ENCODE measurements at places on chromosomes 16 and 17. TPM values are rescaled to one million over a fixed set of nuclear protein-coding genes. Genes with fewer than 3 reads are reported as not detected.

- no peak for DNase-seq
Observed at GRCh38 chr16:67257486-67258160, 8.8 kb downstream of the SLC9A5 start.

The PTX4 gene
- 0.18 TPM for total RNA-seq

- DNase-seq, result no peak
Observed at GRCh38 chr17:28574526-28574925, 2.2 kb downstream of the ALDOC start.

- DNase-seq, result no peak
Observed at GRCh38 chr17:9346296-9346926, 229.2 kb downstream of the STX8 start.

- peak; percentile 22 for DNase-seq
Observed at GRCh38 chr17:66904760-66905624, 59.5 kb upstream of the CACNG4 start.

DNA sequence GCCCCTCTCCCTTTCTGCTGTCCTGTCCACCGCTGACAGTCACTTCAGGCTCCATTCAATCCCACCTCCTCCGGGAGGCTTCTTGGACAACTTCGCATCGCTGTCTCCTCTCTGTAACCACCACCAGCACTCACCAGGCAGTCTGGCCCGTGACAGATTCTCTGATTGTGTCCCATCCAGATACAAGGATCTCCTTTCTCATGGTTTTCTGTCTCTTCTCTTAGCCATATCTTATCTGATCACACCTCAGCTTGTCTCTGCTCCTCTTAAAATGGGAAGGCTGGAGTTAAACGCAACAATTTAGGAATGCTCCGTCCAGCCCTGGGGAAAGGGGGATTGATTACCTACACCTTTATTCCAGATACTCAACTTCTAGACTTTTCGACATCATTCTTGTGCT, 56.9 kb upstream of the ARHGAP44 start:
- no peak for DNase-seq

DNA sequence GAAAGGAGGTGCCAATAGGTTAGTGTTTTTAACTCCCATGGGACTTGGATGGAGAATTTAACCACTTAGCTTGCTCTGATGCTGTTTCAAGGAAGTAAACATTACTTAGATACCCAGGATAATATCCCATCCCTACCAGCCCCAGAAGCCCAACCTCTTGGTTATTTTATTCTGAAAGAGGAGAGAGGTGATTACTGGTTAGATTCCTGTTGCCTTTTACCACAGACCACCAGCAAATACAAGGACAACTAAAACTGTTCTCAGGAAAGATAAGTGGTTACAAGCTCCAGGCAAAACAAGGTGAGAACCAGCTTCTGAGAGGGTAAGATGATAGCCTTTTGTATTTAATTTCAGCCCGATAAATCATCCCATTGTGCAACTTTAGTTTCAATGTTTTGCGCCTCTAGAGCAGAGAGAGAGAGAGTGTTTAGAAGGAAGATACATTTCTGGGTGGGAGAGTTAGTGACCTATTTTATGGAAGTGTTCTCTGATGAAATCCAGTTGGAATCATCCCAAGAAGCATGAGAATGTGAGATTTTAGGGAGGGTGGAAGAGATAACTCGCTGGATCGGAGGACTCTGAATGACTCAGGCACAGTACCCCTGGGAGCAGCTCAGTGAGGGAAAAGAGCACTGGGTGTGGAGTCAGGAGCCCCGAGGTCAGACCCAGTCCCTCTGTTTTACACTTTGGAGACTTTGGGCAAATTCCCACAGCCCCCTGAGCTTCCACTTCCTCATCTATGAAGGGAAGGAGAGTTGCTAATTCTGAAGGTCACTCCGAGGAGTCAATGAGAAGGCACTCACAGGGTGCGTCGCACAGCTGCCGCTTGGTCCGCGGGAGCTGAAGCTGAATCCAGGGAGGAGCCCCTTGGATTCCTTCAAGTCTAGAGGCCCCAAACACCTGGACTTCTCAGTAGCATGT, 12.1 kb downstream of the GLP2R start:
- no peak for DNase-seq

GRCh38 chr17:77634710-77635109, 323.8 kb upstream of the TNRC6C start:
- DNase-seq, result no peak

DNA sequence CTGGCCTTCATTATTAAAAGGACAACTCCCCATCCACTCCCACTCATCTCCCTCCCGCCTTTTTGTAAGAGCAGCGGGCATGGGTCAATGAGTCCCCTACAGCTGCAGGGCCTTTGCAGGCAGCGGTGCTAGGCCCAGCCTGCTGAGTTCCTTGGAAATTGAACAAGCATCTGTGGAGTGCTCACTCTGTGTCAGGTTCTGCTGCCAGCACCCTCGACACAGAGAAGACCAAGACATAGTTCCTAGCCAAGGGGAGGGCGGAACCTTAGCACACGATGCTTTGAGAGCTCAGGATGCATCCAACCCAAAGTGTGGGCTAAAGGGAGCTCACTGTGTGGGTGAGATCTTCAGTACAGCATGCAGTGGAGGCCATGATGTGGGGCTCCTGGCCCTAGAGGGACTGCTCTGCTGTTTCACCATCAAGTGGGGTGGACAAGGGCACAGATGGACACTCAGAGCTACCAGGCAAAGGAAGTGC, 27.6 kb downstream of the RMI2 start:
- DNase-seq, result no peak

The HSD11B2 gene
- total RNA-seq, result not detected

GRCh38 chr16:69435977-69436820, 11.8 kb downstream of the CYB5B start:
- no peak for DNase-seq

The G6PC1 gene
- total RNA-seq, result not detected
